ENCODE measurements at places on chromosomes 1 and 21.

GRCh38 chr1:109538827-109539555 lies 681 bp upstream of the GPR61 start:
- DNase-seq, result peak; percentile 67

DNA sequence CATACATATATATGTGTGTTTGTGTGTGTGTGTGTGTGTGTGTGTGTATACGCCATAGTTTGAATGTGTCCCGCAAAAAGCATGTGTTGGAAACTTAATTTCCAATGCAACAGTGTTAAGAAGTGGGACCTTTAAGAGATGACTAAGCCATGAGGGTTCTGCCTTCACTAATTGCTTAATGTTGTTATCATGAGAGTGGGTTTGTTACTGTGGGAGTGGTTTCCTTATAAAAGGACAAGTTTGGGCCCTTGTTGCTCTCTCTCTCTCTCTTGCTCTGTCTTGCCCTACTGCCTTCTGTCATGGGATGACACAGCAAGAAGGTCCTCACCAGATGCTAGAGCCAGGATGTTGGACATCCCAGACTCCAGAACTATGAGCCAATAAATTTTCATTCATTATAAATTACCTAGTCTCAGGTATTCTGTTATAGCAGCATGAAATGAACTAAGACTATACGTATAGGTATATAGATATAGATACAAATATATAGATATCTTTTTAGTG lies 103.8 kb upstream of the ZC3H11B start:
- no peak for DNase-seq

DNA sequence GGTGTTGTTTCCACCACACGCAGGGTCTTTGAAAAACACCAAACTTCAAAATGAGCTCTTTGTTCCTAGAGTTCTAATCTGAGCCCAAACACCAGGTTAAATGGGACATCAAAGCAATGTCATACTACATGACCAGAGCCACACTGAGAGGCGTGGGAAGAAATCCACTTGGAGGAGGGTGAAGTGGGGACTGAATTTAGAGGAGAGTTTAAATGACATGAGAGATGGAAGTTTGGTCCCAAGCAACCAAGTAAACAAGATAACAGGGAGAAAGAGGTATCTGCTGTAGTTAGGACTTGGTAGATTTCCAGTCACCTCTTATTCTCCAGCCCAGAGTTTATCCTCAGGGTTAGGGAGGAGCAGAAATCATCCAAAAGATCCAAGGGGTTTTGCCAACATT lies 290.9 kb upstream of the FAM78B start:
- no peak for DNase-seq

DNA sequence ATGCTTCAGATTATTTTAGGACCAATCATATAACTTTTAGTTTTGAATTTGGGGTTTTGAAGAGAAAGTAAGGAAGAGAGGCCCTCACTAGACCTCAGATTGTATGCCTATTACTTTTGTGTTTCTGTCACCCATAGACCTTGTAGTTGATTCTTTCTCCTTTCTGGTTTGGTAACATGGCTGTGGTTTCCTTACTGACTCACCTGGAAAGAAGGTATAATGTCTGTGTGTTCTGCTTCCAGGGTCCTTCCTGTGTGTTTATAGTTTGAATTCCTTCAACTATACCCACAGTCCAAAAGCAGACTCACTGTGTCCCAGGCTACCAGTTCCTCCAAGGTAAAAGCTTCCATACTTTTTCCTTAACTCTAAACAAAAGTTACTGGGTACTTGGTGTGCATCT lies 8.1 kb downstream of the SLC44A3 start:
- no peak for DNase-seq
